Fibroblast of the conjunctiva (primary cell): ENCODE measurements at places on chromosomes 11 and 22.

DNA sequence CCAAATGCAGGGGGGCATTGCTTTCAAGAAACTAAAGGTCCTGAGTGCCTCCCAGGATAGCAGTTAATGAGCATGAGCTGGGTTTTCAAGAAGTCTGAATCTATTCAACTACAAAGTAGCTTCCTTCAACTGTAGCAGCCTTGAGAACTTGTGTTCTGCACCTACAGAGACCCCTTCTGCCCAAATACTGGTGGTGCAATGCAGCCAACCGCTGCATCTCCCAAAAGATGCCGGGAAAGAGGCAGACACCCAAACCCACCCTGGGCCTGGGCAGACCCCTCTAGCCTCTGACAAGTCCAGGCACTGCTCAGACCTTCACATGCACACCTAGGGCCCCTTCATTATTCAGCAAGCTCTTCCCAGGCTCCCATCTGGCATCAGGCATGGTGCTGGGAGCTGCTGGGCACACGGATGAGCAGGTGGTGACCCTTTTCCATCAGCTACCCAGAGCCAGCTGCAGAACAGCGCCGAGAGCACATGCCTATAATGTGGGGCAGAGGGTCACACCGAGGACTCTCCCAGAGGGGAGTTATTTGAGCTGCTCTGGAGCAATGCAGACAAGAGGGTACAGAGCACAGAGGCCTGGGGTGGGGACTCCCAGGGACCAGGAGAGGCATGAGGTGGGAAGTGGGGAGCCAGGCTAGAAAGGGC lies 44.9 kb upstream of the ETS1 start:
- peak; percentile 43 for DNase-seq

DNA sequence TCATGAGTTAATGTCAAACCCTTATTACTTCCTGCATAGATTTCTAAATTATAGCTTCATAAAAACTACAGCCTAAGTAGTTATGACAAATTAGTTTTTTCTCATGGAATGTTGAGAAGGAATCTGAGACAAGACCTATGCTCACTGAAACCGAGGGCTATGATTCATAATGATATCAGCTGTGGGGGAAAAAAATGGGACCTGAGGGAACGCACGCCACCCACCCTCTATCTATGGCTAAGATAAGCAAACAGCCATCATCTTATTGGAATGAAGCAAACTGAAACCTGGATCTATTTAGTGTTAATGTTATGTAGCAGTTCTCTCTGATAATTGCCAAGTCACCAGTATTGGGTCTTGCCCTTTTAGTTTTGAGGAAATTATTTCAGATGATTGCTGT lies 906.9 kb upstream of the RAG2 start:
- DNase-seq = no peak

DNA sequence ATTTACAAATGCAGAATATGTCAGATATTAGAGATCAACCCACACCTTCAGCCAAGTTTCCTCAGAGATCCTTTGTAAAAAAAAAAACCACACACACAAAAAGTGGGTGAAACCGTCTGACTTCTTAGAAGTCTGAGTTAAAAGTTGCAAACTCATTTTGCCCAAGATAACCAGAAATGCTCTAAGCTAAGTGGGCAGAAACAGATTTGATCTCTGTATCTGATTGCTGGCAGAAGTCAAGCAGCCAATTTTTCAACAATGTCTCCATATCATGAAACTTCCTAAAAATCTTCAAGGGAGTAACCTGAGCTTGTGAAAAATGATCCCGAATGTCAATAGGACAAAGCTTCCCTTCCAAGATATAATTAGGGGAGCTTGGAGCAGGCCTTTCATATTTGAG lies 28.6 kb upstream of the ATXN10 start:
- no peak for DNase-seq

DNA sequence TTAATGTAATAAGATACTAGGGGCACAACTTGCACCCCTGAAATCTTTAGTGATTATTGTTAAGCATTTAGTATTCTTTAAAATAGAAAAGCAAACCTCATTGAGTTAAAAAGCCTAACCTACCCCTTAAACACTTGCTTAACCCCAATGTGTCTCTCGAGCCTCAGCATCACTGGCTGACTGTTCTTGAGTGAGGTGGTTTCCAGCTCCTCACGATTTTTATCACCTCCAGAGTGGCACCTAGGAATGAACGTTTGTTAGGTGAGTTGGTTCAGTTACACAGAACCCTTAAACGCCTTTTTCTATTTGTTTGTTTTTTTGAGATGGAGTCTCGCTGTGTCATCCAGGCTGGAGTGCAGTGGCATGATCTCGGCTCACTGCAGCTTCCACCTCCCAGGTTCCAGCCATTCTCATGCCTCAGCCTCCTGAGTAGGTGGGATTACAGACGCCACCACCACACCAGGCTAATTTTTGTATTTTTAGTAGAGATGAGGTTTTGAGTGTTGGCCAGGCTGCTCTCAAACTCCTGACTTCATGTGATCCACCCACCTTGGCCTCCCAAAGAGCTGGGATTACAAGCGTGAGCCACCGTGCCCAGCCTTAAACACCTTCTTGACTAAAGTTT lies 13.7 kb downstream of the YWHAH start:
- no peak for DNase-seq

GRCh38 chr22:26471522-26471921 lies 12.1 kb downstream of the HPS4 start:
- DNase-seq = no peak

GRCh38 chr22:27804470-27805297 lies 3.1 kb upstream of the MN1 start:
- DNase-seq = no peak

DNA sequence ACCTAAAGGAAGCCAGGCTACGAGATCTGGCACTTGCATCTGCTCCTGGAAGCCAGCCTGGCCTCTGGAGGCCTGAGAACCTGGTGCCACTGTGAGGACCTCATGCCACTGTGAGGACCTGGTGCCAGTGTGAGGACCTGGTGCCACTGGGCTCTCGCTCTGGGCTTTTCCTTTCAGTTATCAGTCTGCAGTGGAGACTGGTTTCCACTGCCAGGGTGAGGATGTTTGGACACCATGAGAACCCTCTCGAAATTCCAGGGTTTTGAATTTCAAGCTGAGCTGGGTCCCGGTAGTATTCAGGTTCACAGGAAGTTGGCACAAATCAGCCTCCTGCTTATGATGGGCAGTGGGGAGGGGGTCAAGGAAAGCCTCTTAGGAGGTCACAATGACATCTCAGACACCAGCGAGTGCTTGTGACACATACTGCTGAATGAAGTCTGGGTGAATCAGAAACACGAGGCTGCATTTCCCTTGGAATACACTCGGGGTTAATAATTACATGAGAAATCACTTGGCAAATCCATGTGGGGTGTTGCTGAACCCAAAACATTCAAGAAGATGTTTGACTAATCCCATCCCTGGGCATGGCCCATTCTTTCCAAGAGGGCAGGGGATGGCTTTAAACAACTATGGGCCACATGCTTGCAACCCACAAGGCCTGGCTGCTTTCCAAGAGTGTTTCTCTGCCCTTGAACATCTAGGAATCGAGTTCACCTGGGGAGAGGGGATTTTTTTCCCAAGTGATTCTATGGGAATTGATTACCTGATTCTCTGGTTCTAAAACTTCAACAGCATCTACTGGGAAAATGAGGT lies 60.2 kb downstream of the LINC01488 start:
- no peak for DNase-seq

DNA sequence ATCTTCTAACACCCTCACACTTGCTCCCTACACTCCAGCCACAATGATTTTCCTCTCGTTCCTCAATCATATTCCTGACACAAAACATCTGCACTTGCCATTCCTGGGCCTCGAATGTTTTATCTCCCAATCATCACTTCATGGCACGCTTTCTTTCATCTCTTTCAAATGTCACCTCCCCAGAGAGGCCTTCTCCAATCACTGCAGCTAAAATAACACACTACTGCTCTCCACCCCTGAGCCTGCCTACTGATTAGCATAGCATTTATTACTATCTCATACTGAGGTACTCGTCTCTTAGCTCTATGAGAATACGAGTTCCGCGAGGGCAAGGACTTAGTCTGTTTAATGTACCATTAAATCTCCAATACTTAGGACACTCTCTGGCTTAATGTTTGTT lies 23.5 kb downstream of the NFRKB start:
- no peak for DNase-seq

- no peak for DNase-seq
Measured at GRCh38 chr11:21811572-21811971, 381.3 kb upstream of the ANO5 start.

DNA sequence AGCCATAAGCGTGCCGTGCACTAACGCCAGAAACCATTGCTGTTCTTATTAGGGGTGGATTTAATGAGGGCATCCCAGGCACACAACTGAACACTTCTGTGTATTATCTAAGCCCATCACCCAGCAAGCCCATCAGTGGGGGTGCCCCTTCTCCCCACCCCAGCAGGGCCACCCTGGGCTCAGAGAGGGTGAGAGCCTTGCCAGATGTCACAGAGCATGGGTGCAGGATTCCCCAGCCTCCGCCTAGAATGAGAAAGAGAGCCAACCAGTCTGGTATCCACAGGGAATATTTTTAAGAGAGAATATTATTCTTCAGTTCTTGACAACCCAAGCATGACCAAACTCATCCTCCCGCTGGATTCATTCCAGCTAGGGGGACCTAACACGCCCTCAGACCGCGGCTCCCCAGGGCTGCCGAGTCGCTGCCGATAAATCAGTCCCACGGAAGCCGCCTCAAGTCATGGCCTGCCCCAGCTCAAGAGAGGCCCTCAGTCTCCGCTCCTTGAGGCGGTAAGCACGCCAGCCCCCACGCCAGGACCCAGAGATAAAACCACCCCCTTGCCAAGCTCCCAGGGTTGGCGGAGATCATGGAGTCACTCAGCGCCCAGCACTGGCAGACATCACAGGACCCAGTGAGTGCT lies 47.2 kb downstream of the MN1 start:
- DNase-seq = no peak

DNA sequence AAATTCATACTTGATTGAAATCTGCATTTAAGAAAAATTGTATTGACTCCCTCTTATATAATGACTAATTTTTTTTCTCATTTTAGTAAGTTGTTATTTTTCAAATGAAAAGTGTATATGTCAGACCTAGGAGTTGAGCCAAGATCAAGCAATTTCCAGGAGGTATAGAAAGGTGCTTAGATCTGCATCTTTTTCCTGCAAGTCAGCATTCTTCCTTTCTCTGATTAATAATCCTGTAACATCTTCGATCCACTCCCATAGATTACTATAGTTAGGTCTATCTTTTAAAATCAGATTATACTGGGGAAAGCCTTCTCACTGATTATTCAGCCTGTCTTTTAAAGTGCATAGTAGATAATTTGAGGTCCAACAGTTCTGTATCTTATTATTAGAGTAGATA lies 12.7 kb downstream of the HOATZ start:
- DNase-seq = no peak

DNA sequence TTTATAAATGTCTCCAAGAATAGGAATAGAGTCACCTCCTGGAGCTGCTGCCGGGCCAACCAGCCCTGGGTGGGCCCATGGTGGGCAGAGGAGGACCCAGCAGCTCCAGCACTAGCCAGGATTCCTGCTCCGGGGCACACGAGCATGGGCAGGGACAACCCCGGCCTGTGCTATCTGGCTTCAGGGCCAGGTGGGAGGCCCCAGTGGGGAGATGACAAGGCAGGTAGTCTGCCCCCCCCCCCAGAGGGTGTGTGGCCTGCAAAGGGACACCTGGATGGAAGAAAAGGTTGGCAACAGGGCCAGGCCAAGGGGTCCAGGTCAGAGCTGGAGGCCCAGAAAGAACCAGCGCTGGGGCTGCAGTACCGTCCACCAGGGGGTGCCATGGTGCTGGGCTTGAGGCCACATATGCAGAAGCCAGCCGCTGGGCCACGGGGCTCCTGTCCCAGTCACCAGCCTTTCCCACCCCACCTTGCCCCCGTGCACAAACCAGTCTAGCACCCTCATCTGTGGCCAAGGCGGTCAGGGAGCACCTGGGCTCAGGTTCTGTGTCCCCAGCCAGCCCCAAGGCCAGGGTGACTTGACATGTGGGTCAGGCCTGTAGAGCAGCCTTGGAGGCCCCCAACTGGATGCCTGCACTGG lies 3.4 kb downstream of the TSPAN32 start:
- peak; percentile 47 for DNase-seq

DNA sequence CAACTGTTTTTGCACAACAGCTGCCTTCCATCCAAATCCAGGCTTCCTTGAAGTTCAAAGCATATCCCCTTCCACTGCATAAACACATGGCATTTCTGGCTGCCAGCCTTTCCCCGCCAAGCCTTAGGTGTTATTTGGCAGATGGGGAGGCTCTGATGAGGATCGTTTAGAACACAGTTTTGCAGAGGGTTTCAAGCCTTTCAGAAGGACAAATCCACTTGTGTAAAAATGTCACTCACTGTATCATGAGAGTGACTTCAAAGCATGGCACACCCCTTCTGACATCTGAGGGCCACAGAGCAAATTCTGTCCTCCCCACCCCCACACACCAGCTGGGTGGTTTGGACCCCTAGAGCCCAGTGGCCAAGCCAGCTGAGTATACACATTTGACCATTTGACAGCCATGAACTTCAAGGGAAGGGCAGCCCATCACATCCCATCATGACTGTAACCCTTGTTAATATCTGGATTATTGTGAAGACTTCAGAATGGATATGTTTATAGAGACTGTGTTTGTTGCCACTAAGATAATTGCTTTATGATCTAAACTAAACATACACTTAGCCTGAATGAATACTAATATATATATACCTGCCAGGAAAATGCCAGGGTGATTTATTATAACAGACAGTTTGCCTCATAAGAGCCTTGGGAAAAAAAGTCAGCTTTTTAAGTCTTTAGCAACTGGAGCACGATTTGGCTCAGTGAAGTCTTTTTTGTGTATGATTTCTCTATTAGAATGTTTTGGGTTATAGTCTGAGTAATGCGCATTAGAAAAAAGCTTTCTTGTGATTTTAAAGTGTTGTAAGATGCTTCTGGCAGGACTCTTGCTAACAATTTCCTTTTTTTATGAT lies 31.9 kb downstream of the FBLN1 start:
- no peak for DNase-seq

- DNase-seq = no peak
Measured at GRCh38 chr11:38990139-38990538, 2392.1 kb upstream of the RAG2 start.

GRCh38 chr22:35563211-35563610 lies 22.6 kb downstream of the RASD2 start:
- no peak for DNase-seq

- DNase-seq = no peak
Measured at GRCh38 chr11:27139742-27140367, 99.2 kb downstream of the BBOX1 start.

GRCh38 chr11:123519055-123519796 lies 89.2 kb downstream of the GRAMD1B start:
- DNase-seq = no peak
